Dorsolateral prefrontal cortex (tissue), 122 donors: ENCODE measurements at places on chromosomes 4 and X. TPM values are rescaled to one million over a fixed set of nuclear protein-coding genes. Genes with fewer than 3 reads are reported as not detected.

The RELL1 gene
- total RNA-seq, result 13.9 TPM

The ASB12 gene
- 0.43 TPM for total RNA-seq

The PROM1 gene
- 4.6 TPM for total RNA-seq

The DCAF8L2 gene
- not detected for total RNA-seq
